ENCODE measurements at places on chromosomes 5 and 9.

- DNase-seq: no peak
Measured at GRCh38 chr5:56011835-56012234, 17.1 kb upstream of the IL6ST start.

- no peak for DNase-seq
Measured at GRCh38 chr9:136189394-136190236, 15.3 kb downstream of the LHX3 start.

GRCh38 chr5:180467028-180467975, 26.9 kb upstream of the CNOT6 start:
- DNase-seq: no peak

GRCh38 chr9:71758277-71758676, 10.0 kb downstream of the CEMIP2 start:
- no peak for DNase-seq

DNA sequence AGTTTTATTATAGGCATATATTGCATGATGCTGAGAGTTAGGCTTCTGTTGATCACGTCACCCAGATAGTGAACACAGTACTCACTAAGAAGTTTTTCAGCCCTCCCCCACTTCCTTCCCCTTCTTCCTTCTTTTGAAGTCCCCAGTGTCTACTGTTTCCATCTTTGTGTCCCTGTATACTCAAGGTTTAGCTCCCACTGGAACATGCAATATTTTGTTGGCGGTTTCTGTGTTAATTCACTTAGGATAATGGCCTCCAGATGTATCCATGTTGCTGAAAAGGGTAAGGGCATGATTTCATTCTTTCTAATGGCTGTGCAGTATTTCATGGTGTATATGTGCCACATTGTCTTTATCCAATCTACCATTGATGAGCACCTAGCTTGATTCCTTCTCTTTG, 764.3 kb downstream of the MTRR start:
- no peak for DNase-seq
